Right cardiac atrium (tissue), 5 donors: ENCODE measurements at places on chromosomes 2 and 18. TPM values are rescaled to one million over a fixed set of nuclear protein-coding genes. Genes with fewer than 3 reads are reported as not detected.

- no peak for DNase-seq
Measured at GRCh38 chr18:24026457-24026856, 11.9 kb downstream of the TTC39C start.

DNA sequence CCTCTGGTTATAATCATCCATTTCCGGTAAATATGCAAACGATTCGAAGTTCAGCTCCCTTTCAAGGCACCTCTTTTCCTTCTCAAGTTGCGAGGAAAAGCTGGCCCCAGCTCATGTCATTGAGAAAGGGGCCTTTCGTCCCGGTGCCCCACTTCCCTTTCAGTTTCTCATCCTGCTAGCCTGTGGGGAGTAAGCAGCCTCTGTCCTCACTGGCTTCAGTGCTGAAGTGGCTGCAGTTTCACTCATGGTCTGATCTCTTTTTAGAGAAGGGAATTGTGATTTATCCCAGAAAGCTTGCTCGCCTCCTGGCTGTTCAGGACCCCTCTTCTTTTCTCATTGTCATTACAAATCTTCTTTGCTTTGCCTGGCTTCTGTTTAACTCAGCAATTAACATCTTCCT lies 207.5 kb downstream of the NR4A2 start:
- no peak for DNase-seq

DNA sequence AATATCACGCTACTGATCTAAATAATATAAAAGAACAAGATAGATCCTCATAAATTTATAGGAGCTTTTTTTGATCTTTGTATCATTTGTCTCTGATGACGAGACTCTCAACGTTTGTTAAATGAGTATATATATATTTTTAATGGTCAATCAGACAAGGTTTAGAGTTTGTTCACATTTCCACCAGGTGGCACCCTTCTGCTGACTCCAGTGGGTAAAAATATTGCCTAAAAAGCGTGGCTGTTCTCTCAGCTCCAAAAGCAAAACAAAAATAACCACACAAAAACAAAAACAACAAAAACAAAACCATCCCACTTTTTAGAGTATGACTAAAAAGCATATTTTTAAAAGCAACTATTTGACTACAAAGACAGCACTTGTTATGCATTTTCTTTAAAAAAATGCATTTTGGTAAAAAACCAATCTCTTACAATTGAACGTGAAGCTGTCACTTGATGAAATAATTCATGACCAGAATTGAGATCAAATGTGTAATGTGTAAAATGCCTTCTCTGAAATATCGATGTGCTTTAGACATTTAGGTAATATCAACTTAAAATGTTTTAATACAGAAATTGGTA lies 723.2 kb downstream of the DPP10 start:
- DNase-seq = no peak

GRCh38 chr2:127371037-127371436 lies 16.7 kb downstream of the MAP3K2 start:
- DNase-seq = peak; percentile 72

- DNase-seq = peak; percentile 34
Measured at GRCh38 chr2:239194731-239195317, 206.0 kb downstream of the HDAC4 start.

GRCh38 chr2:121080013-121080772 lies 204.8 kb downstream of the TFCP2L1 start:
- peak; percentile 38 for DNase-seq

DNA sequence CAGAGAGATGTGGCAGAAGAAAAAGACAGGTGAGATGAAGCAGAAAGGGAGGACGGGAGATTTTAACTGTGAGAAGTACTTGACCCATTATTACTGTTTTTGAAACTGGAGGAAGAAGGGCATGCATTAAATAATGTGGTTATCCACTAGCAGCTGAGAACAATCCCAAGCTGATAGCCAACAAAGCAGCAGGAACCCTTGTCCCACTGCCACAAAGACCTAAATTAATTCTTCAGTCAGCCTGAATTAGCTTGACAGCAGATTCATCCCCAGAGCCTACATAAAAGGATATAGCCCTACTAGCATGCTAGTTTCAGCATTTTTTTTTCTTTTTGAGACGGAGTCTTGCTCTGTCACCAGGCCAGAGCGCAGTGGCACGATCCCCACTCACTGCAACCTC lies 19.5 kb upstream of the REG3A start:
- no peak for DNase-seq

GRCh38 chr2:173678186-173678585 lies 287.0 kb downstream of the SP3 start:
- DNase-seq = no peak

- no peak for DNase-seq
Measured at GRCh38 chr2:226794751-226795171, 4.9 kb downstream of the IRS1 start.

DNA sequence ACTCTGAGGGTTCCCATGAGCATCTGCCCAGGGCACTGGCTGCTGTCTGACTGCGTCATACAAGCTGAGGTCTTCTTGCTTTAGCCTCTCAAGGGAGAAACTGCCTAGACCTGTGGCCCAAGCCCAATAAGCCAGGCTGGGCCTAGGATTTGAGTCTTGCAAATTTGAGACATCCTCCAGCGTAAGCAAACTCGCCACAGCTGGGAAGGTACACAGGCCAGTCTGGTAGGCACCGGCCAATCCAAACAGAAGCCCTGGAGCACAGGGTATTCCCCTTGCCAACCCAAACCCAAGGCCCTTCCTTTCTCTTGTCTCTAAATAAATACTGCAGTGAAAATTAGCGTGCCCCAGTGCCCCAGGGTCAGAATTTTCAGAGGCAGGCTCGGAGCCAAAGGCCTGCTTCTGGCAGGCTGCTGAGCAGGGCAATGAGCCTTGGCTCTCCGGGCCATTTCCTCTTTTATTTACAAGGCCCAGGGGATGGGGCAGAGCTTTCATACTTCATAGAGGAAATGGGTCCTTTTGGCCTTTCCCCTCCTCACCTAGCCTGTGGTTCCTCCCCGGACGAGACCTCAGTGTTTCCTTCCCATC lies 33.3 kb downstream of the POLR1A start:
- DNase-seq = peak; percentile 93

DNA sequence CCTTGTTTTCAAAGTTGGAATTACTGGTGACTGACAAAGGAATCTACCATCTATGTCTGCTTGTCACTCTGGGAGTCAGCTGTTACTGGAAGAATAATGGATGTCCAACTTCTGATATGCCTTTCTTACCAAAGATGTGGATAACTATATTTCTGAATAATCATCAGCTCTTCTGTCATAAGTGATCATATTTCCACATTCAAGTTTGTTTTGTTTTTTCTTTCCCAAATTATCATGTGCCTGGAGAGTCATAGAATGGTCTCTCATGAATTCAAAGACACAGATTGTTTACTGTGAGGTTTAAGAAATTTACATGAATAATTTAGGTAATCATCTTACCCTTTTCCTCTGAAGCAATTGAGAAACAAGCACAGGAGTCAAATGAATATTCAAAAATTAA lies 986.7 kb upstream of the CDH2 start:
- DNase-seq = no peak

GRCh38 chr2:85981579-85982247 lies 92.9 kb upstream of the ST3GAL5 start:
- DNase-seq = no peak

GRCh38 chr18:64027931-64028695 lies 58.2 kb downstream of the SERPINB8 start:
- no peak for DNase-seq

- DNase-seq = no peak
Measured at GRCh38 chr2:119317554-119317953, 49.1 kb downstream of the C2orf76 start.

GRCh38 chr2:206127656-206128055 lies 31.6 kb downstream of the NDUFS1 start:
- no peak for DNase-seq

- no peak for DNase-seq
Measured at GRCh38 chr18:80168346-80168745, 59.3 kb downstream of the ADNP2 start.

GRCh38 chr2:110106642-110107041 lies 9.0 kb downstream of the MALL start:
- DNase-seq = no peak

GRCh38 chr2:28319118-28320008 lies 73.3 kb upstream of the FOSL2 start:
- no peak for DNase-seq

GRCh38 chr18:25518716-25519053 lies 166.7 kb upstream of the ZNF521 start:
- DNase-seq = no peak

DNA sequence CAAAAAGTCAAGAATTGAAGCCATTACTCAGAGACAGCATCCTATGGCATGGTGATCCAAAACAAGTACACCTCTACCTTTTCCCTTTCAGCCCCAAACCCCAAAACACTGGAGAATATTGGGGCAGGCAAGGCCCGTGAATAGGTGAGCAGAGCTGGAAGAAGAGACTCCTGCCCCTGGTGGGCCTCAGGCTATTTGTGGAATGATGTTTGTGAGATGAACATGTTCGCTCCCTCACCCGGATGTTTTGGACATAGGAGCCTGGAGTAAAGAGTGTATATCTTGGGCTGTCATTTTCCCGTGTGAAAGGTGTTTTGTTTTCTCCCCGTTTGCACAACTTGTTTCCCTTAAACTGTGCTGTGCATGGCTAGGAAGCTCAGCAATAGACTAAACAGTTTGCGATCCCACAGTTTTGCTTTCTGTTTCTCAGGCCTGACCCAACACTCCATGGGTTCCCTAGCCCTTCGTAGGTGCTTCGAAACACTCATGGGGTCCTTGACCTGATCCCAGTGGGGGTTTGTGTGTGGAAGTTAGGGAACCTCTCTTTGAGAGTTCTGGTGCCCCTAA lies 136.5 kb upstream of the TNP1 start:
- no peak for DNase-seq

DNA sequence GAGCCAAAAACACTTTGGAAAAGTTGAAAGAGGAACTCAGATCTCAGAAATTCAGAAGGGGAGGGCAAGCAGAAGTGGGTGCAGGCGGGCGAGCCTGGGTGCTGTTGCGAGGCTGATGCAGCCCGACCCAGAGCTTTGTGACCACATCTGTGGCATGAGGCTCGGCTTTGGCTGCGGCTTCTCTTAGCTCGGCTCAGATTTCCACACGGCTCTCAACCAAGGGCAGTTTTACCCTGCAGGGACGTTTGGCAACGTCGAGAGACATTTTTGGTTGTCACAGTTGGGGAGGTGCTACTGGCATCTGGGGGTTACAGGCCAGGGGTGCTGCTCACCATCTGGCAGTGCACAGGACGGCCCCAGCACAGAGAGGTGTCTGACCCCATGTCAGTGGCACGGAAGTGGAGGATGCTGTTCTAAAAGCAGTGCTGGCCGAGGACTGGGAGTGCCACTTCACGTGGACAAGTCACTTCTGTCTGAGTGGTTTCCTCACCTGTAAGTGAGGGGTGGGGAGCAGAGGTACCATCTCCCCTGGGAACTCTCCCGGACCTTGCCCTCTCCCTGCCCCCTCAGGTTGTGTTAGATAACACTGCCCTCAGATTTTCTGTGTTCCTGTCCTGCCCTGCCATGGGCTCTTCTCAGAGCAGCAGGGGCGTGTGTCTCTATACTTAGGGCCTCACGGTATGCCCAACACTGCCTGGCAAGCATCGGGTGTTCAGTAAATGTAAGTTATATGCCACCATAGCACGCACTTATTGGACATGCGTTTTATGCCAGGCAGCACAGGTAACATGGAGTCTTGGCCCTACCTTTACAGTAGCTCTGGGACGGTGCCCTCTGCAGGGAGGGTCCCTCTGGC lies 48.7 kb upstream of the FAHD2A start:
- DNase-seq = peak; percentile 40

- no peak for DNase-seq
Measured at GRCh38 chr2:95382192-95382591, 20.3 kb upstream of the FAHD2A start.

DNA sequence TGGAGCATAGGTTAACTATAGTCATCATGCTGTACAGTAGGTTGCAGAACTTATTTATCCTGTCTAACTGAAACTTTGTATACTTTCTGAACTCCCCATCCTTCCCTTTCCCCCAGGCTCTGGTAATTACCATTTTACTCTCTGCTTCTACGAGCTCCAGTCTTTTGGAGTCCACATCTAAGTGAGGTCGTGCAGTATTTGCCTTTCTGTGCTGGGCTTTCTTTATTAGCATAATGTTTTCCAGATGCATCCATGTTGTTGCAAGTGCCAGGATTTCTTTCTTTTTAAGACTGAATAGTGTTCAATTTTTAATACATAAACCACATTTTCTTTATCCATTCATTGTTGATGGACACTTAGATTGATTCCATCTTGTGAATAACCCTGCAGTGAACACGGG lies 464.1 kb downstream of the TGIF1 start:
- DNase-seq = no peak

DNA sequence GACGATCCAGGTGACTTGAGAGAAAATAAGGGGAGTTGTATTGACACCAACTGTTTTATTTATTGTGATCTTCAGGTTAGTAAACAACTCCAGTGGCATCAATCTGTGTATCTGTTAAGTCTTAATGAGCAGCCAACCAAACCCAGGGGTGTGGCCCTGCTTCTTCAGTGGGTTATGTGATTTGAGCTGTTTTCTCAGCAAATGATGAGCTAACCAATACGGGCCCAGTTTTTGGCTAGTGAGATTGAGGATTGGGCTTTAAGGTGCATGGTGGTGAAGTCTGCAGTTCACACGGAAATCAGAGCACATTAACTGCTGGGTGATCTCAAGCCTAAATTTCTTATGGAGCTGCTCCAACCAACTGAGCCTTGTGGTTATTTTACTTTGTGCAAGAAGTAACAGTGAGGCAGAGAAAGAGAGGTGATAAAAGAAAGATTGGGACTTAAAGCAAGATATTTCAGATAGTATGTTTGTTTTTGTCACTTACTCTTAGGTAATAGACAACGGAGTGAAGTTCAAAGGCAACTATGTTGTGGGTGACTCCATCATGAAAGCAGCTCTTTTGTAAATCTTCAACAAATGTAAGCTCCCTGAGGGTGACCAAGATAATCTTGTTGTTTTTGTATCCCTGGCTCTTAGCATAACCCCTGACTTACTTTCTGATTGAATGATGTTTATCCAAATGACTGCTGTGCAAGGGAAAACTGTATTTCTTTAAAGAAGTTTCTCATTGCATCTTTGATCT lies 2.4 kb downstream of the MTCL1 start:
- no peak for DNase-seq

DNA sequence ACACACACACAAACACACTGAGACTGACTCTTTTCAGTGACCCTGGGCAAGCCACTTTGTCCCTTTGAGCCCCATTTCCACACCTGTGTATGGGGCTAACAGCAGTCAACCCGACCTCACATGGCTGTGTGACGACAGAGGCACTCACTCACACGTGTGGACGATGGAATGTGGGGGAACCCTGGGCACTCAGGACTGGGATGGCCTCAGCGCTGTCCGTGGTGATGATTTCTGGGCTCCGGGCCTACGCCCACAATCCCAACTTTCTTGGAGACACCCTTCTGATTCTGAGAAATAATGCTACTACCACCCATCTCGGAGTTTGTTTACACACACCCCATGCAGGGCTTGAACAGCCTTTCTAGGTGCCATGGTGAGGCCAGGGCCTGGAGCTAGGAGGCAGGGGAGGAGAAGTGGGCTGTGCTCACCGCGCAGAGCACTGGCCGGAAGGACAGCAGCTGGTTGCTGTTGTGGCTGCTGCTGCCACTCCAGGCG lies 1.5 kb downstream of the CRYBA2 start:
- no peak for DNase-seq

The RFTN2 gene
- polyA plus RNA-seq = 3.1 TPM

The GALNT5 gene
- polyA plus RNA-seq = 0.34 TPM

The SLC38A11 gene
- 0.25 TPM for polyA plus RNA-seq

The GPR39 gene
- polyA plus RNA-seq = not detected

The NGEF gene
- 1.5 TPM for polyA plus RNA-seq

The CRYGC gene
- not detected for polyA plus RNA-seq

The POTEJ gene
- polyA plus RNA-seq = 0.02 TPM

The CIB4 gene
- not detected for polyA plus RNA-seq

The MALL gene
- 7.4 TPM for polyA plus RNA-seq

The KDM3A gene
- 21.0 TPM for polyA plus RNA-seq

The M1AP gene
- 0.07 TPM for polyA plus RNA-seq

The ZNF385B gene
- polyA plus RNA-seq = 32.6 TPM

The NT5DC4 gene
- polyA plus RNA-seq = not detected

The NCKAP5 gene
- polyA plus RNA-seq = 3.8 TPM
